AML-193 (cell line): ENCODE measurements at places on chromosomes 5 and 9.

- DNase-seq, result peak; percentile 35
These were observed 48.0 kb upstream of the CAST start for GRCh38 chr5:96614110-96614691.

- no peak for DNase-seq
These were observed 120.8 kb upstream of the ZNF608 start for GRCh38 chr5:124867137-124867704.

GRCh38 chr9:118532592-118532991 is 828.4 kb downstream of the TLR4 start:
- no peak for DNase-seq

DNA sequence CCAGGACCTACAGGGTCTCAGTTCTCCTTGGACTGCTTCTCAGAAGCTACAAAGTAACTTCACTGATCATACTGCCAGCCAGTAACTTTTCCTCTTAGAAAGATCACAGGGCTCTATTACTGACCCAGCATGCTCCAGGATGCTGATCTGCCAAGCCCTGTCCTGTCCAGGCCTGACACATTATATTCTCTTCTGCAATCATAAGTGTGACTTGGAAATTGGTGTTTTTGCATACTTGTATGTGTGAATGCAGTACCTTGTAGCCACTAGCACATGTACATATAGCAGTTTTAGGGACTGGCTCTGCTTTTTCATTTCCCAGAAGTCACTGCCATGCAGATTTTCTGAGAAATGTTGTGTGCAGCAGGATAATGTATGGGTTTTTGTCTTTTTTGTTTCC is 40.1 kb upstream of the CCNH start:
- no peak for DNase-seq

DNA sequence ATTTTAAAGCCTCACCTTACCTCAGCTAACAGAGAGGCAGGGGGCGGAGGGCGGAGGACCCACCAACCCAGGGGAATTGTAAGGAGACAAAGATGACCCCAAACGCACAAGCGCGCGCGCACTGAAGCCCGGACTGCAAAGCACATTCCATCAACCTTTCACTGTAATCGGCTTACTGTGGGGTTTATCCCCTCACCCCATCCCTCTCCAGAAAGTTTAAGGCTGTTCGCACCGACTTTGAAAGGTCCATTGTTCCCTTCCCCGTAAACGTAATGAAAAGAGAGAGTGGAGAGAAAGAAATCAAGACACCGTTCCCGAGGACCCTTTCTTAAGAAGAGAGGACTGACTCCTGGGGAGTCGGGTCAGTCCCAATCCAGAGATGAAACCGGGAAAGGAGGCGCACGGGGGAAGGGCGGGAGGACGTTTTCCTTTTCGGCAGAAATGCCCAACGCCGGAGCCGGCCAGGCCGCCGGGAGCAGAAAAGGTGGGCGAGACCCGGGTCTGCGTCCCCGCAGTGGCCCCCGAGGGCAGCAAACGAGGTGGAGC is 464 bp downstream of the CEMIP2 start:
- no peak for DNase-seq

DNA sequence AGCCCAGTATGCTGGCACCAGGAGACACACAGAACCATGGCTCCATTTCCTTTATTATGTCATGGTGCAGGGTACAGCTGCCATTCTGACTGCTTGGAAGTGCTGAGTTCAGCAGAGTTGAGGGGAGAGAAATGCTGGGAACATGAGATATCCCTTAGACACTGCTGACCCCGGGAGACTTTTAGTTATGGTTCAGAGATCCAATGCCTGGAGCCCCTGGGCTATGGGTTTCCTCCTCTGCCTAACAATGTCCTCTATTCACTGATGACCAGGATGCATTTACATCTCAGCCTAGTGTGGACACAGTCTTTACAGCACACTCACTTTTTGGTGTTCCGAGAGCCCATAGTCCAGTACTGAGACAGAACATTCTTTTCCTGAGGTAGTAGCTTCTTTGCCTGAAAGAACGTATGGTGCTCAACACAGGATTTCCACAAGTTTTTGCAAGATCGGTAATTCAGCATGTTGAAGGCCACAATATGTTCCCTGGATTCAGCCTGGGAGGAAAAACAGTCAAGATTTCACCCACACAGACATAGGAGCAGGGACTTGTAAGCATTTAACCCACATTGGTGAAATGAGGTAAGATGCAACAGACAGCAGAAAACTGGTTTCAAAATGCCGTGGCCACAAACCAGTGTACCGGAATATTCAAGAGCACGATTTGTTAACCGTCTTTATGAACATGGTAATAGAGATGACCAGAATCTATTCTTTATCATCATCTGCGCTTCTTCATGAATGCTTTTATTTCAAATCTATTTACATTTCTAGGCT is 71.3 kb downstream of the PTPN3 start:
- DNase-seq, result no peak

GRCh38 chr5:167889276-167889675 is 402.2 kb upstream of the WWC1 start:
- no peak for DNase-seq

- no peak for DNase-seq
These were observed 5.2 kb upstream of the ST6GALNAC6 start for GRCh38 chr9:127904561-127905003.

GRCh38 chr5:143116814-143117213 is 286.7 kb downstream of the NR3C1 start:
- no peak for DNase-seq

GRCh38 chr9:133998915-133999595 is 6.9 kb upstream of the VAV2 start:
- no peak for DNase-seq

- no peak for DNase-seq
These were observed 55.3 kb downstream of the ARSB start for GRCh38 chr5:78929833-78930232.

- DNase-seq, result no peak
These were observed 158.1 kb downstream of the LPAR1 start for GRCh38 chr9:110880189-110880588.

DNA sequence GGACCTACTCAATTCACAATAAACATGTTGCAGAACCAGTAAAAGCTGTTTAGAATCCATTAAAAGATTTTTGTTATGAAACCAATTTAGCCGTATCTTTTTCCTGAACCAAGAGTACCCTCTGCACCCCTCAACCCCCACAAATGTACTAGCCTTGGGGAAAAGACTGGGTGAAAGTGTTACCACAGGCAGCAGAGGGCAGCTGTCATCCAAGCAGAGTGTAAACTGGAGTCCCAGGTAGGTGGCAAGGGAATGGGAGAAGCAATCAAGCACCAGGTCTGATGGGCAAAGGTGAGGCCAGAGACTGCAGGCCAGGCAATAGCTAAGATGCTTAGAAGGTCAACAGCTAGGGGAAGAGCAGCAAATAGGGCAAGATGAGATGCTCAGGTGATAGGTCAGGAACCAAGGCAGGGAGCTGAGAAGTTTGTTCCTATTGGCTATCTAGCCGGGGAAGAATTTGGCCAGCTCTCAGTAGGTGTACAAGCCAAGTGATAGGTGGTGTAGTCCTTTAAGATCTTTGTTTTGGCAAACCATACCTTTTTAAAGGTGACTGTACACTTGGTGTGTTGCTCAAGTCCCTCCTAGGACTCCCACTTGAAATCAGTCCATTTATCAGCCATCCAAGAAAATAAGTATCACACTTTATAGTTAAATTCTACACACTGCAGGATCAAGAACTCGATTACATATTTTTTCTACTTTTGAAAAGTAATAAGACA is 77.8 kb upstream of the CCDC112 start:
- no peak for DNase-seq

DNA sequence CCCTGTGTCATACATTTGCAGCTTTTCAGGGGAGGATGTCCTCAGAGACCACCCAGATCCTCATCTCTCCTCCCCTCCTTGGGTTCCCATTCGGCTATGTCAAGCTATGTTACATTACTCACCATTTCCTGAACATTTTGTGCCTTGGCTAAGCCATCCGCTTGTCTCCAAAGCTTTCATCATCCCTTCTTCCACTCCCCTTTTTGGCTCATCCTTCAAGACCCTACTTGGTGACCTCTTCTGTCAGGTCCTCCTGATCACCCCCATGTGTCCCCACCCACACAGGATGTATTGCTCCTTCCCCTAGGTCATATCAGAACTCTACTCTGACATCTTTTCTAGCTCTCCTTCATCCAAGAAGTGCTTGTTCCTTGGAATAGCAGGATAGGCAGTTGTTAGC is 81.8 kb downstream of the BOD1 start:
- DNase-seq, result no peak

- DNase-seq, result no peak
These were observed 11.8 kb downstream of the FAM163B start for GRCh38 chr9:133597316-133597957.

GRCh38 chr5:133932441-133933168 is 35.8 kb downstream of the C5orf15 start:
- DNase-seq, result no peak

DNA sequence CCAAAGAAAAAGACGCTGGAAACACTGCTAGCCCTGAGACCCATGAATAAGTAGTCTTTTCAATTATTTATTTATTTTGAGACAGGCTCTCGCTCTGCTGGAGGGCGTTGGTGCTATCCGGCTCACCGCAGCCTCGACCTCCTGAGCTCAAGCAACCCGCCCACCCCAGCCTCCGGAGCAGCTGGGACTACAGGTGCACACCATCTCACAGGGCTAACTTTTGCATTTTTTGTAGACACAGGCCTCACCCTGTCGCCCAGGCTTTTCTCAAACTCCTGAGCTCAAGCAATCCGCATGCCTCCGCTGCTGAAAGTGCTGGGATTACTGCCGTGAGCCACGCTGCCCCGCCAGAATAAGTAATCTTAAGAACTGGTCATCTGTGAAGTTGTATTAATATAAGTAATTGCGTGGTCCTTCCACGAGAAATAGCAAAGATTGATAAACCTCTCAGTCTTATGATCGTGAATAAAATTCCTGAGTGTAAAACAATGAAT is 1.6 kb downstream of the ANXA2R start:
- no peak for DNase-seq
